ENCODE measurements at places on chromosomes 5 and 9. TPM values are rescaled to one million over a fixed set of nuclear protein-coding genes. Genes with fewer than 3 reads are reported as not detected.

Gene LRRC19
- total RNA-seq, result not detected

Gene PRDM9
- not detected for total RNA-seq

Gene FGD3
- total RNA-seq, result 16.6 TPM

Gene SLC6A7
- total RNA-seq, result 20.5 TPM

Gene DDX31
- 9.0 TPM for total RNA-seq

Gene DHFR
- total RNA-seq, result 33.2 TPM

Gene UGT3A2
- 0.69 TPM for total RNA-seq

Gene UNC13B
- total RNA-seq, result 26.5 TPM

Gene GALNT12
- 2.5 TPM for total RNA-seq

Gene PDE6A
- total RNA-seq, result not detected

Gene OMD
- total RNA-seq, result 1.6 TPM

Gene ALDH7A1
- 64.8 TPM for total RNA-seq

Gene CEL
- total RNA-seq, result 0.46 TPM

Gene SPAG8
- 8.3 TPM for total RNA-seq

Gene TESK1
- total RNA-seq, result 20.1 TPM

Gene PCDHGA5
- 7.2 TPM for total RNA-seq

Gene TOR4A
- 0.92 TPM for total RNA-seq

Gene KIAA0825
- 36.9 TPM for total RNA-seq

Gene ORM1
- total RNA-seq, result not detected

Gene STPG3
- not detected for total RNA-seq

Gene LHX3
- total RNA-seq, result not detected

Gene TAF1L
- under 0.01 TPM for total RNA-seq

Gene SVEP1
- 4.4 TPM for total RNA-seq

Gene ACSL6
- total RNA-seq, result 59.5 TPM

Gene CER1
- 0.69 TPM for total RNA-seq

Gene ADAMTS19
- 15.2 TPM for total RNA-seq

Gene CDX1
- not detected for total RNA-seq

Gene DUSP1
- total RNA-seq, result 38.5 TPM

Gene FBP1
- total RNA-seq, result 1.2 TPM

Gene IL31RA
- total RNA-seq, result 0.23 TPM

Gene TCOF1
- total RNA-seq, result 12.7 TPM

Gene C5
- 6.9 TPM for total RNA-seq

Gene OTP
- 3.2 TPM for total RNA-seq

Gene DMRT2
- 0.23 TPM for total RNA-seq

Gene VLDLR
- total RNA-seq, result 26.1 TPM

Gene RBM27
- 43.4 TPM for total RNA-seq

Gene TMEFF1
- total RNA-seq, result 46.6 TPM

Gene PALM2AKAP2
- total RNA-seq, result 16.8 TPM

Gene BRINP1
- 93.0 TPM for total RNA-seq

Gene NPR3
- total RNA-seq, result 6.2 TPM

Gene DCP2
- 74.5 TPM for total RNA-seq

Gene RORB
- total RNA-seq, result 18.7 TPM

Gene PCDHGB4
- 14.8 TPM for total RNA-seq

Gene OBP2B
- total RNA-seq, result not detected

Gene AFAP1L1
- 5.5 TPM for total RNA-seq

Gene GABRA1
- 76.6 TPM for total RNA-seq
